ENCODE measurements at places on chromosomes 11 and 22.

- peak within 1 kb of the TSS; percentile 74 for H3K27ac ChIP-seq
- peak; percentile 100 for DNase-seq
Observed at GRCh38 chr22:41589391-41590241, at the start of gene PMM1. Gene PMM1, minus strand, starts transcription at chr22:41589840. Its CDS starts 35 bp downstream, at chr22:41589805.

DNA sequence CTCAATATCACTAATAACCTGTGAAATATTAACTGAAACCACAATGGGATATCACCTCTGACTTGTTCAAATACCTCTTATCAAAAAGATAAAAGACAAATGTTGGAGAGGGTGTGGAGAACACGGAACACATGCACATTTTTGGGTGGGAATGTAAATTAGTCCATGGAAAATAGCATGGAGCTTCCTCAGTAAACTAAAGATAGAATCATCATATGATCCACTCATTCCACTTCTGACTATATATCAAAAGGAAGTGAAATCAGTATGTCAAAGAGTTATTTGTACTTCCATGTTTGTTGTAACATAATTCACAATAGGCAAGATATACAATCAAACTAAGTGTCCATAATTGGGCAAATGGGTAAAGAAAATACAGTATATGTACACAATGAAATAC, 57.4 kb downstream of the TYR start:
- H3K36me3 ChIP-seq, result no peaks in the 10 kb centered on the region
- H3K4me1 ChIP-seq, result no peaks in the 10 kb centered on the region
- H3K27me3 ChIP-seq, result no peaks in the 10 kb centered on the region
- no peak overlapping the region for H3K4me3 ChIP-seq

GRCh38 chr22:46663001-46663400, 42.8 kb downstream of the GRAMD4 start:
- H3K27me3 ChIP-seq, result no peaks in the 10 kb centered on the region
- peaks cover 6% of the 10 kb centered on the region for H3K4me1 ChIP-seq
- no peaks in the 10 kb centered on the region for H3K36me3 ChIP-seq
- DNase-seq, result no peak

- no peaks in the 10 kb centered on the region for H3K36me3 ChIP-seq
- no peaks in the 10 kb centered on the region for H3K4me1 ChIP-seq
- no peaks in the 10 kb centered on the region for H3K27me3 ChIP-seq
- H3K27ac ChIP-seq, result no peak overlapping the region
- DNase-seq, result no peak
Observed at GRCh38 chr11:131885431-131885830, 515.0 kb downstream of the NTM start.

DNA sequence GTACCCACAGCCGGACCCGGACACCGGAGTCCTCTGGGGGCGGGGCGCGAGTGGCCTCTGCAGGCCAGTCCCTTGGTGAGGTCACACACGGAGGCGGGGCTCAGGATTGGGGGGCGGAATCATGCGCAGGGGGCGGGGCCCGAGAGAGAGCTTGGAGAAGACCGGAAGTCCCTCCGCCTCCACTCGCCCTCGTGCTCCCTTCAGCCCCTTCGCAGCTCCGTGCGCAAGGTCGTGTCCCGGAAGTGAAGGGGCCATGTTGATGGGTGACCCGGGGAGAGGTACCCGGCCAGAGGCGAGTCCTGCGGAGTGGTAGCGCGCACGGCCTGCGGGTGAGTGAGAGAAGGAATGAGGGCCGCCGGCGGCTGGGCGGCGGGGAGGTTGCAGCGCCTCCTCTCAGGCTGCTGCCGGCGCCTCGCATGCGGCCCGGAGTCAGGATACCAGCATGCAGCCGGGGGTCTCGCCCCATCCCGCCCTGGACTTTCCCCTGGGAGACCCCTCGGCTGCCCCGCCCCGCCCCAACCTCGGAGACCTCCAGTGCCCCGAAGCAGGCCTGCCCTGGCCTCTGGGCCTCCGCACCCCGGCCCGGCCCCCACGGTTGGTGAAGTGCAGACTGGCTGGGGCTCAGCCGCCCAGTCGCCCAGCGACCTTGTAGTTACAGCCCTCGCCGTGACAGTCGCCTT, at the start of gene MIEF1:
MIEF1 (plus strand) TSS at position 182 of the 680 bp plus-strand sequence. CDS start 9,005 bp downstream, outside the sequence.
- peaks cover 26% of the 10 kb centered on the region for H3K4me1 ChIP-seq
- no peaks in the 10 kb centered on the region for H3K27me3 ChIP-seq
- peaks cover 24% of the 10 kb centered on the region for H3K36me3 ChIP-seq
- peak within 1 kb of the TSS; percentile 97 for H3K4me3 ChIP-seq

Data from natural killer cell treated with Interleukin-12 subunit alpha and Interleukin-12 subunit beta and Interleukin-15 and Interleukin-18, amount 100 ng/mL, for 72 hours (primary cell).